Fibroblast of skin of scalp (primary cell): ENCODE measurements at places on chromosomes 11 and 22.

DNA sequence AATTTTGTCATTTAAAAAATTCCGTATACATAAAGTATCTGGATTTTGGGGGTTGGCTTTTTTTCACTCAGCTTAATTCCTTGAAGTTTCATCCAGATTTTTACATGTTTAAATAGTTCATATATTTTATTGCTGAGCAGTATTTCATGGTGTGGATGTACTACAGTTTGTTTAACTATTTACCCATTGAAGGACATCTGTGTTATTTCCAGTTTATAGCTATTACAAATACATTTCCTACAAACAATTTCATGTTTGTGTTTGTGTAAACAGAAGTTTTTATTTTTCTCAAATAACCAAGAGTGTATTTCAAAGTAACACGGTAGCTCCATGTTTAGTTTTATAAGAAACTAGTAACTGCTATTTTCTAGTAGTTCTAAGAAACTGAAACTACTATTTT, 299.7 kb upstream of the ANO3 start:
- no peak for DNase-seq

GRCh38 chr11:612201-612960, 3.4 kb downstream of the IRF7 start:
- no peak for DNase-seq

DNA sequence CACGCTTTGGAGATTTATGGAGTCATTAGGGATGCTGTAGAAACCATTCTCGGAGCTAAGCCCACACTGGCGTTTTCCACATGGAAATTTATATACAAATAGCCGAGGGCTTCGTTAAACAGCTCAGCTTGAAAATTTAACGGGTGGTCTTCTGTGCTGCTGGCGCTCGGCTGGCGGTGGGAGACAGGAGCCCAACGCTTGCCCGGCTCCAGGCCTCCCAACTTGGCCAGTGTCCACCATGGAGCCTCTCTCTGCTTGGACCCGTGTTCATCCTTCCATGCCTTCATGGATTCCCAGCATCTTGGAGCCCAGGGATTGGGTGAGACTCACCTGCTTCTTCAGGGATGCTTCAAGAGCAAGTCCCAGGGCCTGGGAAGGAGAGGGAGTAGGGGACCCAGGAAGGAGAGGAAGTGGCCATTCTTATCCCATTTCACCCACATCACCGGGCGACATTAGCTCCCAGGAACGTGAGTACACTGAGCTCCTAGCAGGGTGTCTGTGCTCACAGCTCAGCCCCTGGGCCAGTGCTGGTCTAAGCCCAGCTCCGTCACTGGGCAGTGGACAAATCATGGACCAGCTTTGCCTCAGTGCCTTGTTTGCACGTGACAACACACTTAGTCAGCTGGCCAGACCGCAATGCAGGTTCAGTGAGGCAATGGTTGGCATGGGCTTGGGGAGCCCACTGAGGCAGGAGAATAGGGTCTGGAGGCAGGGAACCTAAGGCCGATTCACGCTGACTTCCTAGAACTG, 944.3 kb downstream of the BRD1 start:
- no peak for DNase-seq

DNA sequence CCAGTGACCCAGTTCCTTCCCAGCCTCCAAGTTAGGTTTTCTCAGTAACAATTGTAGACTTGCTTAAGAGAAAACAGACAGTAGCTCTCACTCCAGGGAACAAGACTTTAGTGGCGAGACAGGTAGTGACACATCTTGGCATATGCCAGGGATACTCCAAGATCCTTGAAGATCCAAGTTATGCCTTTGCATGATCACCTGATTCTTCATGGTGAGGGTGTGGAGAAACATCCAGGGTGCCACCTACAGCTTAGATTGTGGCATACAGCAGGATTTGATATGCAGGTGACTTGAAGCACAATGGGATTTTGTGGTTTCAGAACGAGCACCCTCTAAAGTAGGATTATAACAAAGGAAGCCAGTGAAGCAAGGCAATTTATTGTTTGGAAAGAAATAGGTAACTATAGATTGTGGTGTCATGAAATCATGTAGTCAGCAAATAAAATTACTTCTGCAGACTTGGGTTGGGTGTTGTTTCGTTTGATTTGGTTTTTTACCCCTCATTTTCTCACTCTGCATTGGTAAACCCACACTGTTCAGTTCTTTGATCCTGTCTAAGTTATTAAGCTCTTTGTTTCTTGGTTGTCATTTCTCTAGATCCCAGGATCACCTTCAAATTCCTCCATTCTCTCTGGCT, 9.2 kb downstream of the POU2AF3 start:
- DNase-seq: no peak

DNA sequence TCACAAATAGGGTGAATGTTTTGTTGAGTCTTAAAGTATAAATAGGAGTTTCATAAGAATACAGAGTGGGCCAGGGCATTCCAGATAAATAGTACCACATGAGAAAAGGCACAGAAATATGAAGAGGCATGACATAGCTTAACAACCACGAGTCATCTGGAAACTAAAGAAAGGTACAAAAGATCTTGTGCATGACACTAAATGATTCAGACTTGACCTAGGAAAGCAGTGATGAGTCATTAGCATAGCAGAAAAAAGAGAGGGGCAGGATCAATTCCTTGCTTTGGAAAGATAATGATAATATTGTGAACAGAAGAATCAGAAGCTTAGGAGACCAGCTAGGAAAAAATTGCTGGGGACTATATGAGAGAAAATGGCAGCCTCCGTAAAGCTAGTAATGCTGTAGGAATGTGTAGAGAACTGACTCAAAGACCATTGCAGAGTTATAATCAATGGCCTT, 47.6 kb upstream of the FIBIN start:
- DNase-seq: peak; percentile 76

DNA sequence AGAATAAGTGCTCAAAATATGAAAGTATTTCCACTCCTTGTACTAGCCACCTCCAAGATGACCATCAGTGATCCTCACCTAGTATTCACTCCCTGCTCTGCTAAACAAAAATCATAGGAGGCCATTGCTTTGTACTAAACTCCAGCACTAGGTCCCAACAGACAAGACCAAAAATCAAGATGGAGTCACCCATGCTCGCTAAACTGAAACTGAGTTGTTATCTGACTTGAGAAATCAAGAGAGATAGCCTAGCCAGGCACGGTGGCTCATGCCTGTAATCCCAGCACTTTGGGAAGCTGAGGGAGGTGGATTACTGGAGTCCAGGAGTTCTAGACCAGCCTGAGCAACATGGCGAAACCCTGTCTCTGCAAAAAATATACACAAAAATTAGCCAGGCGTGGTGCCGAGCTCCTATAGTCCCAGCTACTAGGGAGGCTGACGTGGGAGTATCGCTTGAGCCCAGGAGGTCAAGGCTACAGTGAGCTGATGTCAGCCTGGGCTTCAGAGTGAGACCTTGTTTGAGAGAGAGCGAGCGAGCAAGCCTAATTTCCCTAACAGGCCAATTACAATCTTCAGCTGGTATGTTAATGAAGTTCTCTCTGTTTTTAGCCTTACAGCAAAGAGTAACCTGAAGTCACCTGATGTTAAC, 9.3 kb downstream of the SEC14L6 start:
- DNase-seq: no peak

- peak; percentile 24 for DNase-seq
Observed at GRCh38 chr11:75334976-75335375, 16.5 kb downstream of the ARRB1 start.

- DNase-seq: no peak
Observed at GRCh38 chr22:50471197-50471847, 3.5 kb downstream of the SBF1 start.

DNA sequence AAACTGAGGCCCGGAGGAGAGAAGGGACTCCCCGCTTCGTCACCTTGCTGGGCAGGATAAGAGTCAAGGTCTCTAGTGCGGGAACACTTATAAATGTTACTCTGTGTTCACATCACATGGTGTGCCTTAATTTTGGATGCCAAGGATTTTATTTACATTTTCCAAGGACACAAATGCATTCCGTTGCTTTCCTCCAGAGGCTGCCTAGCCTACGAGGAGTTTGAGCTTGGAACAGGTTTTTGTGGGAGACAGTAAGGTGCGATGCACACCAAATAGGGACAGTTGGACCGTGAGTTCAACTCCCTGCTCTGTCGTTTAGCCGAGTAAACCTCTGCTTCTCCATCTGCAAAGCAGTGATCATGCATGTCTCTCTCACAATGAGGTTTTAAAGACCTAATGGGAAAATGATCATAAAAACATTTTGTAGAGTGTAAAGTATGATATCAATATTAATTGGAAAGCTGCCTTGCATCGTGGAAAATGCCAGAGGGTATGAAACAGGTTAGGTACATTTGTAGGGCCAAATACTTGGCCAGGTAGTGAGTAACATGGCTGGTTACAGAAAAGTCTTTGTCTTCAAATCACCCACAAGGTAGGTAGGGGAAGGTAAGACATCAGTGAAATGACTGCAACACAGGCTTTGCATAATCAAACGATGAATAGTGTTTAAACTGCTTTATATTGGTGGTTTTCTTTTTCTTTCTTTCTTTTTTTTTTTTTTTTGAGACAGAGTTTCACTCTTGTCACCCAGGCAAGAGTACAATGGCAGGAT, 61.8 kb downstream of the ST3GAL4 start:
- DNase-seq: no peak

- no peak for DNase-seq
Observed at GRCh38 chr11:77207618-77208313, 79.7 kb downstream of the MYO7A start.

- DNase-seq: no peak
Observed at GRCh38 chr11:115389790-115390189, 114.4 kb downstream of the CADM1 start.

DNA sequence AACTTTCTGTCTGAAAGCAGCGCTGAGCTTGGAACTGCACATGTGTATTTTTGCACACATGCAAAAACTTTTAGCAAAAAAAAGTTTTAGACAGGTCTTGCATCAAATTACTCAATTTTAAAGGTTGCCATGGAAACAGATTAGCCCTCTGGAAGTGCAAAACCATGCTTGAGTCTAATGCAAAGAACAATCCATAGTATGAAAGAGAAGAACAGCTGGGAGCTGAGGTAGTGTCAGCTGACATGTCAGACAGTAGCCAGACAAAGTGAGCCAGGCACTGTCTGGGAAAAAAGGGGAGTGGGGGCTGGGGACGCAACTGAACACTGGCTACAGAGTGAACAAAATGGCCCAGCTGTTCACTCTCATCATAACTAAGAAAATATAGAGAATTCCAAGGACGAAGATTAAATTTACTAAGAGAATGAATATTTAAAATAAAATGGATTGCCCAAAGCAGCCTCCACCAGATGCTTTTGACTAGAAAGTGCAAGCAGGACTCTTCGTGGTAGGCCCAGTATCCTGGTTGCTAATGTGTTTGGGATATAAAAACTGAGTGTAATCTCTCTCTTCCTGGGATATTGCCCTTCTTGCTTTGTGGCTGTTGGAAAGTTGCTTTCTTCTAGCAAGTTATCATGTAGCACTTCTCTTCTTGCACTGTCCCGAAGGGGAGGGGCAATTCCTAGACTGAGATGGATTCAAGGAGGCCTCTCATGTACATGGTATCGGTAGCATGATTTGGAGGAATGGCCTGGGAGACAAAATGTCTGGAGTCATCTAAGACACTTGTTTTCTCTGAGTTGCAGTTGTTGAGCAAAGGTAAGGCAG, 434.1 kb upstream of the FAT3 start:
- no peak for DNase-seq

GRCh38 chr11:60867871-60868681, 734 bp downstream of the ZP1 start:
- no peak for DNase-seq

DNA sequence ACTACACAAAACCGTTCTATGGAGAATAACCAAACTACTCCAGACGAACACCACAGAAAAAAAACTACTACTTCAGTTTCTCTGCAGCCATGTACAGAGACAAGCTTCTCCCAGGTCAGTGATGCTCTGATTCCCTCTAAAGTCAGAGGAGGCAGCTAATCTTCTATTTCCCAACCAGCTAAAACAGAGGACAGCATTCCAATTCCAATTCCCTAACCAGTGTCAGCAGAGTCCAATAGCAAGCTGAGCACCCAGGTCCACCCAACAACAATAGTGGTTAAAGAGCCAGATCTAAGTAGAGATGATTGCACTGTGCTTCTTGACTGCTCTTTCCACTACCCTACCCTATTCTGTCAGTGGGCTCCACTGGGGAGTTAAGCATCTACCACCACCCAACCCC, 6.7 kb downstream of the XKR3 start:
- DNase-seq: no peak

GRCh38 chr11:34791780-34792542, 124.2 kb downstream of the APIP start:
- no peak for DNase-seq

GRCh38 chr11:49377978-49378377, 169.6 kb upstream of the FOLH1 start:
- no peak for DNase-seq
